ENCODE measurements at places on chromosomes 2 and 18. TPM values are rescaled to one million over a fixed set of nuclear protein-coding genes. Genes with fewer than 3 reads are reported as not detected.

Gene OSR1
- 20.7 TPM for total RNA-seq

- no peak for DNase-seq
These were observed 49.2 kb upstream of the NAB1 start for GRCh38 chr2:190599546-190600220.

DNA sequence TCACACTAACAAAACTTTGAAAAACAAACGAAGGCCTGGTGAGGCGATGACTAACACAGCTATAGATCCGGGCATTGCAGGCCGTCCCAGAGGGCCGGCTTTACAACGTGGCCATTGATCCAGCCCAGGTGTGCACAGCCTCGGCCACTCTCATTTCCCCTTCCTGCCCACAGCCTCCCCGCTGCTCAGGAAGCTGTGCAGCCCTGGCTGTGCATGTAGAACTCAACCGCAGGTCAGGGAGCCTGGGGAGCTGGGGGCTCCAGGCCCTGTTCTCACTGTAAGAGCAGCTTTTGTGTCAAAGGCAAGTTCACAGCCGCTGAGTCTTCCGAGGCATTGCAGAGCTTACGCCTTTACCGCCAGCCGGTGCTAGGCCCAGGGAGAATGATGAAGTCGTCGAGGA lies 87.2 kb downstream of the LONRF2 start:
- DNase-seq: no peak

- no peak for DNase-seq
These were observed 30.3 kb upstream of the GCG start for GRCh38 chr2:162182395-162182794.
